ENCODE measurements at places on chromosomes 16 and 17.

DNA sequence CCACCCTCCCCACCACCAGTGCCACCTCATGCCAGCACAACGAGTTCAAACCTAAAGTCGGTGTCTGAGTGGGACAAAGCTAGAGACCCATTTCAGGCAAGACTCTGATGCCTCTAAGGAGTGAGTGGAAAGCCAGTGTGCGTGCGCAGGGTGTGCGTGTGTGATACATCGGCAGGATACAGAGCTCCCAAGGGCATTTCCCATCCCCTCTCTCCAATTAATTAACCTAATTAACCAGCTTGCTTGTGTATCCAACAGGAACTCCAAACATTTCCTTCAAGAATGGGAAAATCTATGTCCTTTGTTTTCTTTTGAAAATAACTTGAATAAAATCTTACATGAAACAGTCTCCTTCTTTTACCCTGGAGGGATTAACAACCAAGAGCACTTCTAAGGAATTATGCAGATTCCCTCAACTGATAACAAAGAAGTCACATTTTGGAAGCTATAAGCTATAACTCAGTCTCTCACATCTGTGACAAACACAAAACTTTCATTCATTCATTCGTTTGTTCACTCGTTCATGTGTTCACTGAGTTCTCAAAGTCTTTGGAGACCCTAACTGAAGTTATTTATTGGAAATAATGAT lies 9.9 kb downstream of the ATPAF2 start:
- DNase-seq, result no peak

DNA sequence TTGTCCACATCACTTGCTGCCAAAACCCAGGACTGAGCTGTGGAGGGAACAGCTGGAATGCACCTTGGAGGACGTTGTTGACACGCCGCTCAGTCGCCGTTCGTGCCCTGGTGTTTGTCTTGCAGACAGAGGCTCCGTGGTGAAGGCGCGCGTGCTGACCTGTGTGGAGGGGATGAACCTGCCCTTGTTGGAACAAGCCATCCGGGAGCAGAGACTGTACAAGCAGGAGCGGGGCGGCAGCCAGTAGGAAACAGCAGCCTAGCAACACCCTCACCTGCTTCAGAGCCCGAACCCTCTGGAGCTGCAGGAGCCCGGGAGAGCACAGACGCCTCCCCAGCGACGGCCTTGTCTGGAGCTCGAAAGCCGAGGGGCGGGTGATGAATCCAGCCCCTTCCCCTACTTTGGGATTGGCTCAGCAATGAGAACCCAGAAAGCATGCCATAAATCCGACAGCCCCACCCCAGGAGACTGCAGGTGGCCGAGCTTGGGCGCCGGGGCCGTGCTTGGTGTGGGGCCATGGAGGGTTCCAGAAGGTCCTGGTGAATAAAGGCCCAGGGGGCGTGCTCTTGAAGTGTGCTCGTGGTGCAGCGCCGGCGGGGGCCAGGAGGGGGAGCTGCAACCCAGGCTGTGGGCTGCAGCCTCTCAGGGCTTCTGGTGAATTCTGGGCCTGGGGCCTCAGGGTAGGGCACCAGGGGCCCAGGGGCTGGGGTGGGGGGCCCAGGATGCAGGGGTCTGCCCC lies 470 bp upstream of the CDK3 start:
- no peak for DNase-seq

DNA sequence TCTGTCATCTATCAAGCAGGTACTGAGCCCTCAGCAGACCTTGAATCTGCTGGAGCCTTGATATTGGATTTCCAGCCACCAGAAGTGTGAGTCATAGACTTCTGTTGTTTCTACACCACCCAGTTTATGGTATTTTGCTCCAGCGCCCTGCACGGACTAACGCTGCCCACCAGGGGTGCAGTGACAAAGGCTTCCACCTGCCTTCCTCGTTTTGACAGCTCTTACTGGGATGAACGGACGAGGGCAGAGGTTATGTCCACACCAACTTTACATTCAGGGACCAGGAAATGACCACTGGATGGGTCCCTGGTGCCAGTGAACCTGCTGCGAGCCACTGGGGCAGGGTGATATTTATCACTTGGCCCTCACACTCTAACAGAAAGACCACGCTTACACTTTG lies 66.6 kb upstream of the CBX4 start:
- DNase-seq, result no peak

DNA sequence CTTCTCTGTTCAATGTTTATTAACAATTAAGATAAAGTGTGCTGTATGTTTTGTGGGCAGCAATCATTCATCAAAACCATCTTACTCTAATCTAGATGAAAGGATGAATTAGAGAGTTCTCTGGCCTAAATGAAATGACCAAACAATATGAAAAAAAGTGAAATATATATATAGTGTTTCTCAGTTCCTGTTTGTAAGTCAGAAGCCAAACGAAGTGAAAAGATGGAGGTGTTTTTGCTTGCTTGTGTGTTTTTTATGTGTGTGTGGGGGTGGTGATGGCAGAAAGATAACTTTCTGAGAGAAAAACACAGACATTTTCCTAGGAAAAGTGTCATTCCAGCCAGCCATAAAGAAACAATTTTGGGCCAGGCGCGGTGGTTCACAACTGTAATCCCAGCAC lies 138.6 kb downstream of the CDH8 start:
- no peak for DNase-seq

GRCh38 chr17:52235516-52235915 lies 77.0 kb upstream of the CA10 start:
- DNase-seq, result no peak

GRCh38 chr17:7340179-7340578 lies 3.9 kb downstream of the ACAP1 start:
- DNase-seq, result no peak

- DNase-seq, result no peak
Observed at GRCh38 chr16:11224894-11225676, 30.9 kb downstream of the SOCS1 start.

- DNase-seq, result peak; percentile 82
Observed at GRCh38 chr17:16286009-16286946, 67.0 kb downstream of the CENPV start.

- DNase-seq, result no peak
Observed at GRCh38 chr16:12868169-12868568, 33.2 kb upstream of the SHISA9 start.

GRCh38 chr16:81261049-81261648 lies 22.7 kb downstream of the BCO1 start:
- no peak for DNase-seq

DNA sequence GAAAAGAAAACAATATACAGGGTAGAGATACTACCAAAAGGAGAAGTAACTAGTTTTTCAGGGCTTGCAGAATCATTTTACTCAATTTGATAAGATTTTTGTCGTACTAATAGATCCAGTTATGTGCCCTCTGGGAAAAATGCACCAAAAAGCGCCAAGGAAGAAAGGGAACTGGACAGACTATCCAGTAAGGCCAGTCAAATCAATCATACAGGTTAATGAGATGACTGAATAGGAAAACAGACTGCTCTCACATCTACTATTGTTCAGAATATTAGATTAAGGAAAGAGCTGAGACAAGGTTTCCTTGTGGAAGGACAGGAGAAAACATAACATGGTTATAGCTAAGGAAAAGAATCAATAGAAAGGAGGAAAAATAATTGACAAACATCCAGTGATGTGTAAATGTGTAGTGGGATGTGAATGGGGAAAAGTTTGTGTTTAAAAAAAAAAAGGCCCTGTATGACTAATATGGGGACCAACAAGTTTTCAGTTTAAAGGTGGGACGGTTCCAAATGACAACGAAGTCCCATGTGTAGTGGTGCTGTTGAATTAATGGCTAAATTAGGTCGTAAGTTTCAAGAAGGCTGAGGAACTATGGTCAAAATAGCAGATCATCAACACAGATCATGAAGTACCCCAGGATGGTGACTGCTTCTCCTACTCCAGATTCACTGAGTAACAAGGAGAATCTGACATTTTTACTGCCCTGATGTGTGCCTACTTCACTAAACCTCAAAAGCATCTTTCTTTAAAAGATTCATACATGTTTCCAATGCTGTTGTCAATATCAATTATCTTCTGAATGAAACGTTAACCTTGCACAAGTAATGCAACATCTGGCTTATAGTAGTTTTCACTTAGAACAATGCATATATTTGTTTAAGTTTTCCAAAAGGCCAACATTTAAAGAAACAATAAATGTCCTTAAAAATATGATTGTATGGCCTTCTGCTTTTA lies 40.7 kb downstream of the BRIP1 start:
- DNase-seq, result no peak

DNA sequence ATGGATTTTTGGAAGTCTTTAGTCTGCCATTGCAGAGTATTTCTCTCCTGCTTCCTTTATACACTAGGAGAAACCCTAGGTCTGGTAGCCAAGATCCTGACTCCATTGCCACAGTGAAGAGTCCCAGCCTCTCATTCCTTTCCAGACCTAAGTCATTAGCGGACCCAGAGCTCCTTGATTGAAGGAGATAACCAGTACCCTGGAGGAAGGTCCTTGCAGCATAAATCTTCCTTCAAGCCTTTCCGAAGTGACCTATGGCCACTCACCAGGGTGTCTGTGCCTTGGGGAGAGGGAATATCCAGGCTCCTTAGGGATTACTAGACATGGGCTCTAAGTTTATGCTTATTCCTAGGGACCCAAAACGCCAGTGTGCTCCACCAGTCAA lies 35.8 kb downstream of the BCL7C start:
- no peak for DNase-seq

DNA sequence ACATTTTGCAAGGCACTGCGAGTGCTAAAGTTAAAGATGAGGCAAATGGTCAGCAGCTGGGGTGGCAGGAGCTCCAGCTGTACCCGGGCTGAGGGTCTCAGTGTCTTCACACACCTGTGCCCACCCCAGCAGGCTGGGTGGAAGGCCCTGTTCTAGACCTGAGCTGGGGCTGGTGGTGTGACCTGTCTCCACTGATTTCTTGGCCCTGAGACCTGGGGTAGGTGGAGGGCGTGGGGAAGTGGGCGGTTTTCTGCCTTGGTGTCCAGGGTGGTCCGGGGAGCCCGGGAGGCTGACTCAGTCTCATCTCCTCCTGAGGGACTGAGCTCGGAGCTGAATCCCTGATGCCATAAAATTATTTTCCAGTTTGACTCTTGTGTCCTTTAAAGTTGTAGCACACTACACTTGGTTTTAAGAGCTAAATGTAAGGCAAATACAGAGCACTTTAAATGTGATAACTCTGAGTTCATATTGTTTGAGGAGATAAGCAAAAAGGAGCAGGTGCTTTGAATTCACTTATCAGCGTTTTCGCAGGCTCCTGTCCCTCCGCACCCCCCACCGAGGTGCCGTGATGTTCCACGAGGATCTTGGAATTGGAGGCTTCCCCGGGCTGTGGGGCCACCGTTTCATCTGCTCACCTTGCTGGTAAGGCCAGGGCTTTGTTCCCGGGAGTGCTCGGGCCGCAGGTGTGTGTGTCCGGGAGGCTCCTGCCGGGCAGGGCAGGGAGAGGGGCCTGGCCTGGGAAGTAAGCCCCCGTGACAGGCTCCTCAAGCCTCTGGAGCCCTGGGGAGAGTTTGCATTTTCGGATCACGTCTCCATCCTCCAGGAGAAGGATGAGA lies 117.0 kb downstream of the AATF start:
- no peak for DNase-seq

DNA sequence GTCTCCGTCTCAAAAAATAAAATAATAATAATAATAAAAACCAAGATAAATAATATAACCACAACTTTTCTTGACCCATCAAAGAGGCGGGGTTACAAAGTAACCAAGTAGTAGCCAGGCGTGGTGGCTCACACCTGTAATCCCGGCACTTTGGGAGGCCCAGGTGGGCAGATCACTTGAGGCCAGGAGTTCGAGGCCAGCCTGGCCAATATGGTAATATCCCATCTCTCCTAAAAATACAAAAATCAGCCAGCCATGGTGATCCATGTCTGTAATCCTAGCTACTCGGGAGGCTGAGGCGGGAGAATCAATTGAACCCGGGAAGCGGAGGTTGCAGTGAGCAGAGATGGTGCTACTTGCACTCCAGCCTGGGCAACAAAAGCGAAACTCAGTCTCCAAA lies 45.3 kb downstream of the ADCY9 start:
- DNase-seq, result no peak

- no peak for DNase-seq
Observed at GRCh38 chr17:63361182-63361581, 84.9 kb downstream of the CYB561 start.

GRCh38 chr17:69898601-69899000 lies 176.4 kb upstream of the KCNJ16 start:
- DNase-seq, result no peak

GRCh38 chr17:2194889-2195335 lies 108.7 kb downstream of the SMG6 start:
- DNase-seq, result no peak

DNA sequence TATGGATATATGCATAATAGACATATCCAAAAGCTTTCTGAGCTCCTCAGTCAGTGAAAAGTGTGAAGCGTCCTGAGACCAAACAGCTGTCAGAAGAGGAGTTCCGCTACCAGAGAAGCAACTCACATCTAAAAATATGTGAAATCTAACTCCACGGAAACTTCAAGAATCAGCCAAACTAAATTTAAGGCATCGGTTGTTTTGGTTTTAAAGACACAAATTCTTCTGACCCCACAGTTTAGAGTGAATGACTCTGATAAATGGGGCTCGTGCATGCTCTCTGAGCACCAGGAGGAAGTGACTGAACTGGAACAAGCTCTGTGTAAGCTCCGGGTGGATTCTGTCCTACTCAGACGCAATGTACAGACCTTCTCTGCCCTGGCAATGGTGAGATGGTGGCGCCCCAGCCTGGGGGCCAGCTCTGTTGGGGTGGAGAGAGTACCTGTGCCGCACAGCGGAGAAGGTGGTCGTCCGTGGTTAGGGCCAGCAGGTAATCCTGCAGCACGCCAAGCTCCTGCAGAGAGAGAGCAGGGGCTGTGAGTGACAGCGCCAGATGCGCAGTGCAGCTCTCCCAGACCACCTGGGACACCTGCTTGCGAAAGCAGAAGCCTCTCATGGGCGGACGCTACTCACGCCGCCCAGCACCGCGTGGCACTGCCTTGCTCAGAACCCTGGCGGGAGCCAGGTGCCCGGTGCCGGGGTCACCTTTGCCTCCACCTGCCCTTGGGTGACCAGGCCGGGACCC lies 44.4 kb upstream of the ATP2A3 start:
- DNase-seq, result no peak

All from GOT3 (cell line).